MCF 10A (cell line): ENCODE measurements at places on chromosomes 5 and 9. TPM values are rescaled to one million over a fixed set of nuclear protein-coding genes. Genes with fewer than 3 reads are reported as not detected.

- no peaks in the 10 kb centered on the region for H3K36me3 ChIP-seq
- H3K27me3 ChIP-seq = no peaks in the 10 kb centered on the region
- H3K4me3 ChIP-seq = no peak overlapping the region
- H3K4me1 ChIP-seq = no peaks in the 10 kb centered on the region
- no peak overlapping the region for H3K27ac ChIP-seq
- no peak for DNase-seq
Observed at GRCh38 chr5:158305861-158306260, 446.9 kb upstream of the CLINT1 start.

- no peak overlapping the region for H3K27ac ChIP-seq
- H3K36me3 ChIP-seq = no peaks in the 10 kb centered on the region
Observed at GRCh38 chr9:75039009-75039408, 10.9 kb upstream of the CARNMT1 start.

- H3K4me1 ChIP-seq = peaks cover 35% of the 10 kb centered on the region
- no peaks in the 10 kb centered on the region for H3K27me3 ChIP-seq
- no peak for DNase-seq
- peaks cover 16% of the 10 kb centered on the region for H3K36me3 ChIP-seq
Observed at GRCh38 chr5:59021286-59021673, 438.4 kb downstream of the RAB3C start.

GRCh38 chr9:10238087-10238486 lies 374.7 kb downstream of the PTPRD start:
- H3K4me3 ChIP-seq = no peak overlapping the region
- H3K36me3 ChIP-seq = no peaks in the 10 kb centered on the region
- DNase-seq = no peak
- H3K27me3 ChIP-seq = peaks cover 95% of the 10 kb centered on the region
- H3K27ac ChIP-seq = no peak overlapping the region
- no peaks in the 10 kb centered on the region for H3K4me1 ChIP-seq

- DNase-seq = no peak
- no peak overlapping the region for H3K4me3 ChIP-seq
- H3K27me3 ChIP-seq = no peaks in the 10 kb centered on the region
Observed at GRCh38 chr5:157659868-157660660, 7.8 kb upstream of the SOX30 start.

DNA sequence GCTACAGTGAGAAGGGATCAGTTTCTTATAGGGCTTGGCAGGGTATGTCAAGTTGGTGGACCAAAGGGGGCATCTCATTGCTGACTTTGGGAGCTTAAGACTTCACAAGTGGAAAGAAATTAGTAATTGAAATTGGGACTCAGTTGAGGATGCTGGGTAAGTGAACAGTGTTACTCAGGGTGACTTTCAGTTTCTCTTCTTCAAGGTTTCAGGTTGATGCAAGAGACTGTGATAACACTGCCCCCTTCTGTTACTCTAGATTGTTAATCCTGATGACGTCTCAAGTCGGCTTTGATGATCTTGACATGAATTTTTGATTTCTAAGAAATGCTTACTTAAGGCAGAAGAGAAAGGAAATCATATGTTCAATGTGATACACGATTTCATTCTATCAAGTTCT lies 21.3 kb downstream of the KCTD16 start:
- no peak overlapping the region for H3K4me3 ChIP-seq
- H3K27ac ChIP-seq = no peak overlapping the region

DNA sequence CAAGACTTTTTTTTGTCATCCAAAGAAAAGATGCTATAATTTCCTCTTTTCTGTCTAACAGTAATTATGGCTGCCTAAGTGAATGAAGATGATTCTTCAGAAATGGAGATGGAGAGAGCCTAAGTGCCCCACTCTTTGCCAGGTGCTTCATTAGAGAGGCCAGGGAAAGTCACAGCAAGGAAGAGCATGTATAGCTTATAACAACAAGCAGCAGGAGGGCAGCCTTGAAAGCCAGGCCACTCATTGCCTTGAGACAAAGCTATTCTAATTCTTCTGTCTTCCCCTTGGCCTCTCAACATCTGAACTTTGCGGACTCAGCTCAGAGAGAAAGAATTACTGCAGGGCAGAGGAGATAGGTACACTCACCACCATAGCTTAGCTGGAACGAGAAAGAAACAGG lies 112.0 kb upstream of the ZNF366 start:
- no peaks in the 10 kb centered on the region for H3K36me3 ChIP-seq
- no peak for DNase-seq
- H3K27me3 ChIP-seq = no peaks in the 10 kb centered on the region
- peaks cover 11% of the 10 kb centered on the region for H3K4me1 ChIP-seq

DNA sequence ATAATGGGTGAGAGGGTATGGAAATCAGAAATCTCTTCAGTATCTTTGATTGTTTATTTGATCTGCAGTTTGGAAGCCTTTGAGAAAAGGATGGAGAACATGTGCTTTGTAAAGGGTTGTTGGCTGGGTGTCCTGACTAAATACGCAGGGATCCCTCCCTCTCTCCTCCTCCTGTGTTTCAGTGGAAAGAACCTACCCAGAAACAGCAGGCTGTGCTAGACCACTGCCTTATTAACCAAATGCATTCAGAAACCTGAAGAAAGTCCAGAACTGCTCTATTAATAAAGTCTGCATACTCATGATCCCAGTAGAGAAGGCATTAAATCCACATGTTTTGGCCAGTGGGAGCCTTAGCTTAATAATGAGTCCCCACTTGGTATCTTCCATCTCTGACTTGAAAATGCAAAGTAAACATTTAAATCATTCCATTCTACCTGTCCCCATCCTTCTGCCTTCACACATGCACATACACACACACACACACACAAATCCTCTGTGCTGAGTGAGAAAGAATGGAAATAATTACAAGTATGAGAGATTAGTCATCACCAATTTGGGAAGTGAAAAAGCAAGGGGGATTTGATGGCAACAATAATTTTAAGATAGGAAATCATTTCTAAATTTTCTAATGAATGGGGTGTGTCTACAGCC lies 10.0 kb upstream of the LECT2 start:
- DNase-seq = no peak
- H3K4me3 ChIP-seq = no peak overlapping the region
- no peaks in the 10 kb centered on the region for H3K27me3 ChIP-seq
- peaks cover 7% of the 10 kb centered on the region for H3K4me1 ChIP-seq
- H3K36me3 ChIP-seq = no peaks in the 10 kb centered on the region

SSNA1 gene
- 81.4 and 82.6 TPM in 2 replicates for total RNA-seq

ACOT12 gene
- not detected in 2 replicates for total RNA-seq

PLK2 gene
- total RNA-seq = 38.3 and 55.1 TPM in 2 replicates

KCNN2 gene
- not detected in 2 replicates for total RNA-seq

C9orf50 gene
- total RNA-seq = 0.20 TPM in 1 of 2 replicates, not detected in the other
